ENCODE measurements at places on chromosomes 1 and 21. TPM values are rescaled to one million over a fixed set of nuclear protein-coding genes. Genes with fewer than 3 reads are reported as not detected.
A peak's percentile ranks its signal among the peaks of the same experiment; 100 is the strongest.

- peaks cover 9% of the 10 kb centered on the region for H3K4me1 ChIP-seq
- no peak overlapping the region for H3K27ac ChIP-seq
- no peaks in the 10 kb centered on the region for H3K36me3 ChIP-seq
These were observed 72.7 kb upstream of the F3 start for GRCh38 chr1:94614168-94614815.

GRCh38 chr1:170277985-170278384, 132.2 kb downstream of the NTMT2 start:
- H3K27me3 ChIP-seq: no peaks in the 10 kb centered on the region
- DNase-seq: no peak
- no peak overlapping the region for H3K27ac ChIP-seq

GRCh38 chr1:167599957-167600581, 30.0 kb upstream of the RCSD1 start:
- H3K36me3 ChIP-seq: no peaks in the 10 kb centered on the region
- H3K27me3 ChIP-seq: no peaks in the 10 kb centered on the region

DNA sequence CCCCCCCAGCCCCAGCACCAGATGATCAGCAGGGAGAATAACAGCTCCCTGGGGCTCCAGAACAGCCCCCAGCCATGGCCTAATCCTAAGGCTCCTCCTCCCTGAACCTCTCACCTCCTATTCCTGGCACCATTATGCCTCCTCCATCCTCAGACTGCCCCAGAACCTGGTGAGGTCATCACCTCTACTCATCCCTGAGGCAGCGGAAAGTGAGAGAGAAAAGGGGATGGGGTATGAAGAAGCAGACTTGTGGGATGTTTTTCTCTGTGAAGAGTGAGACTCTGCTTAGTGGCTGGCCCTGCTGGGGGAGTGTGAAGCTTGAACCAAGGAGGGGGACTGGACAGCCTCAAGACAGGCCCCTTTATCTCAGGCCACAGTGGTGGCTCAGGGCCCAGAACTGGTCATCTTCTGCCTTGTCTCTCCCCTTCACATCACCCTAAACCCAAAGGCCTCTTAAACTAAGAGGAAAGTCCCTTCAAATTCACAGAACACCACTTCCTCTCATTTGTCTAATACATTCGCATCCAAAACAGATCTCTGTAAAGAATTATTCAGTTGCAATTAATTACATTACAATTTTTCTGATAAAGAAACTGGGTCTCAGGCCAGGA, 2.2 kb upstream of the PPM1J start:
- DNase-seq: no peak
- peaks cover 11% of the 10 kb centered on the region for H3K4me1 ChIP-seq
- H3K36me3 ChIP-seq: no peaks in the 10 kb centered on the region
- H3K27ac ChIP-seq: no peak overlapping the region

- no peaks in the 10 kb centered on the region for H3K27me3 ChIP-seq
- H3K36me3 ChIP-seq: no peaks in the 10 kb centered on the region
- H3K4me1 ChIP-seq: no peaks in the 10 kb centered on the region
- DNase-seq: no peak
These were observed 322.1 kb downstream of the PAPPA2 start for GRCh38 chr1:176785056-176785455.

DNA sequence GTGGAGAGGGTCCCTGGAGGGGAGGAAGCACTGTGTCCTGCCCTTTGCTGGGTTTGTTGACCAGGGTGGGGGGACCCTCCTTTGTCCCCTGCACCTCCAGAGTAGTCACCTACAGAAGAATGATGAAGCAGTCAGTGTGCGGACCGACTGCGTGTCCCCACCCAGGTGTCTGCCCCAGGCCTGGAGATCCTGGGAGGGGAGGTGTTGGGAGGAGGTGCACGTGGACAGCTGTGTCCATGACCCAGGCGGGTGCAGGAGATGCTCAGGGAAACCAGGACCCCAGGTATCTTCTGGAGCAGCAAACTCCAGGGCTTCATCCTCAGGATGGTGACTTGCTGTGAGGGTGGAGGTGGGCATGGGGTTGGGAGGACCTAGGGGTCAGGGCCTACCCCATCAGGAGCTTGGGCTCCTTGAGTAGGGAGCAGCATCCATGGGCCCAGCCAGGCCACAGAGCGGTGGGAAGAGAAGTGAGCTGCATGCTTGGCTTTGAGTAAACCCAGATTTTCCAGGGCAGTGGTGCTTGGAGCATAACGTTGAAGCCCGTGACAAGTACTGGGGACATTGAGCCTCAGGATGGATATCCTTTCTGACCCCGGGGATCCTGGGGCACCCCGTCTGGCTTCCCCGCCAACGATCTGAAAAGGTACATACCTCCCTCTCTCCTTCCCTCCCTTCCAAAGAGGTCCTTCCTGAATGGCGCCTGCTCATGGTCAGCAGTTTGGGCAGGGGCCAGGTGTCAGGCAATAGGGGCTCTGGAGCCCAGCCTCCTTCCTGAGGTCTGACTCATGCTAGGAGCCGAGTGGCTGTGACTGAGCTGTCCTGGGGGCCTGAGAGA, 13.7 kb downstream of the ACTRT2 start:
- no peaks in the 10 kb centered on the region for H3K27me3 ChIP-seq
- H3K4me3 ChIP-seq: no peak overlapping the region
- DNase-seq: peak; percentile 33
- H3K36me3 ChIP-seq: no peaks in the 10 kb centered on the region

GRCh38 chr1:226121587-226122400, 59.3 kb downstream of the H3-3A start:
- H3K36me3 ChIP-seq: no peaks in the 10 kb centered on the region
- peak overlapping the region; percentile 77 for H3K4me3 ChIP-seq
- H3K27me3 ChIP-seq: no peaks in the 10 kb centered on the region
- DNase-seq: peak; percentile 68
- H3K27ac ChIP-seq: peak overlapping the region; percentile 75
- peaks cover 27% of the 10 kb centered on the region for H3K4me1 ChIP-seq

- no peaks in the 10 kb centered on the region for H3K36me3 ChIP-seq
- H3K27ac ChIP-seq: no peak overlapping the region
- H3K4me1 ChIP-seq: no peaks in the 10 kb centered on the region
- H3K27me3 ChIP-seq: no peaks in the 10 kb centered on the region
- no peak for DNase-seq
These were observed 204.2 kb upstream of the RRP15 start for GRCh38 chr1:218080863-218081262.

DNA sequence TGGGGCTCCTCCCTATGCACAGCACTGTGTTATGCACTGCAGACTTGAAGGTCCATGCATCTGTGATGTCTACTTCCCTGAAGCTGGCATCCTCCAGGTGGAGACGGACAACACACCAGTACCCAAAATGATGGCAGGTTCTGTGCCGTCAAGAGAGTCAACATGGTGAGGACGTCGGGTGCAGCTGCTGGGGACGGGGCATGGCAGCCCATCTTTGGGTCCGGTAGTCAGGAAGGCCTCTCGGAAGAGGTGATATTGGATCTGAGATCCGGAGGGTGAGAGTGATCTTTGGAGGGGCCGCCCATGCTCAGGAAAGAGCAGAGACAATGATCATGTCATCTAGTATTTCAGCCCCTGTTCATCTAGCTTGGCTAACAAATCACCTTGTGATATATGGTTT, 104.1 kb downstream of the RIPK4 start:
- no peaks in the 10 kb centered on the region for H3K36me3 ChIP-seq
- H3K27ac ChIP-seq: no peak overlapping the region
- H3K4me1 ChIP-seq: no peaks in the 10 kb centered on the region
- no peak overlapping the region for H3K4me3 ChIP-seq

DNA sequence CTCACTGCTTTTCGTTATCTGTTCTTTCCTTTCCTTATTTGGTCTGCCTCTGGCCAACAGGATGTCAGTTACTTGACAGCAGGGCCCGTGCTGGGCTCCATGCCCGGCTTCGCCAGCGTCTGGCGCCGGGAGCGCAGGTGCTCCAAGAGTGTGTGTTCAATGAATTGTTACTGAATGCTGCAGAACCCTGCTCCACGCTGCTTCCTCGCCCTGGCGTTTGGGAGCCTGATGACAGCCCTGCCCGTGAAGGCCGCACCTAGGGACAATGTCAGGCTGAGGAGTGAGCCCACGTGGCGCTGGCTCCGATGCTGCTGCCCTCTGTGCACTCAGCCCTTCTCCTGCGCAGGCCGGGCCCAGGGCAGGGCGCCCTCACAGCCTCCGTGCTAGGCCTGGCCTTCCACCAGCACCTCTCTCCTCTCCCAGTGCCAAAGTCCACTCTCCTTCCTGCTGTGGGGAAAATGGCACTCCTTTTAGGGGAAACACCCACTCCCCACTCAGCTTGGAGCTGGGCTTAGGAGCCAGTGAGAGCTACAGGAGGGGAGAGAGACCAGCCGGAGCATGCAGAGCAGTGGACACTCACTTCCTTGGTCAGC, 51.4 kb downstream of the ACBD3 start:
- no peaks in the 10 kb centered on the region for H3K27me3 ChIP-seq
- H3K4me1 ChIP-seq: peaks cover 10% of the 10 kb centered on the region
- H3K4me3 ChIP-seq: no peak overlapping the region

DNA sequence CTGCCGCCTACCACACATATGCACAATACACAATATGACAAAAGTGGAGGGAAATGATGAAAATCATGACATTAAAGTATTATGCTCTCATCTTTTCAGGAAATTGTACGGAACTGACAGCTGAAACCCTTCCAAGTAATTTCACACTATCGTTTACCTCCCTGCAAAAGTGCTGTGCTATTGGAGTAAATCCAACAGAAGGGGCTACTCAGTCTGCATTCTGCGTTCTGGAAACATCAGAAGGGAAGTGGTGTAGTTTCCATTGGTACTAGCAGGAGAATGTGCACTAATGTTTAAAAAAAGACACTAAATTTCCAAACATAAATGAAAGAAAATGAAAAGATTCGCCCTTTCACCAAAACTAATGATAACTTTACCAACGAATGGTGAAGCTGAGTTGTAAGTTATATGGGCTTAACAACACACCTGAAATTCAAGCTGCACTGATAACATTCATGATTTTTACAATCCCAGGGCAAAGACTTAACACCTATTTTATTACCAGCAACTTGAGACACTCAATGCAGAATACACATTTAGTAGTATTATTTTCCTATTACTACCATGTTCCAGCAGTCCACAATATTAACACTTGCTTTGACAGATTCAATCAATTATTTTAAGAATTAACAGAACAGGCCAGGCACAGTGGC, 3.2 kb downstream of the DENND1B start:
- no peak for DNase-seq
- no peak overlapping the region for H3K4me3 ChIP-seq

- peak overlapping the region; percentile 69 for H3K4me3 ChIP-seq
- DNase-seq: no peak
- peaks cover 37% of the 10 kb centered on the region for H3K4me1 ChIP-seq
- H3K36me3 ChIP-seq: no peaks in the 10 kb centered on the region
These were observed 2.6 kb downstream of the TXNIP start for GRCh38 chr1:145993618-145994390.

- no peaks in the 10 kb centered on the region for H3K27me3 ChIP-seq
- peak; percentile 74 for DNase-seq
- peak overlapping the region; percentile 98 for H3K27ac ChIP-seq
- H3K36me3 ChIP-seq: no peaks in the 10 kb centered on the region
These were observed 516 bp downstream of the RCOR3 start for GRCh38 chr1:211259638-211260126.

DNA sequence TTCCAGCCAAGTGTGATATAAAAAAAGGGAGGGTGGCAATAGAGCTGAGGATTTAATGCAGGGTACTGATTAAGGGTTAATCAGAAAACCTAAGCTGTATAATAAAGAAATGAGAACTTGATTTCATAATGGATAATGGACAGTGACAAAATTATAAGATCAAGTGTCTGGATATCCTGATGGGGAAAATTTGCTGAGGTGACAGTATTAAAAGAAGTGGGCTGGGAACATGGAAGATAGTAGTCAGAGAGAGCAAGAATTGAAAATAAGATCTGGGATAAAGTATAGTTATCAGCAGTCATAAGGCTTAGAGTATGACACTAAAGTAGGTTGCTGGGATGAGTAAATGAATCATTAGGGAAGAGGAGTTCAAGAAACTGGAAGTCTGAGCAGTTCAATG, 627.3 kb upstream of the RGS18 start:
- H3K27ac ChIP-seq: no peak overlapping the region
- H3K4me3 ChIP-seq: no peak overlapping the region
- H3K36me3 ChIP-seq: no peaks in the 10 kb centered on the region
- no peaks in the 10 kb centered on the region for H3K4me1 ChIP-seq
- DNase-seq: no peak

GRCh38 chr1:69570356-69570755, 2.6 kb downstream of the LRRC7 start:
- H3K27ac ChIP-seq: no peak overlapping the region
- no peaks in the 10 kb centered on the region for H3K27me3 ChIP-seq
- DNase-seq: no peak

DNA sequence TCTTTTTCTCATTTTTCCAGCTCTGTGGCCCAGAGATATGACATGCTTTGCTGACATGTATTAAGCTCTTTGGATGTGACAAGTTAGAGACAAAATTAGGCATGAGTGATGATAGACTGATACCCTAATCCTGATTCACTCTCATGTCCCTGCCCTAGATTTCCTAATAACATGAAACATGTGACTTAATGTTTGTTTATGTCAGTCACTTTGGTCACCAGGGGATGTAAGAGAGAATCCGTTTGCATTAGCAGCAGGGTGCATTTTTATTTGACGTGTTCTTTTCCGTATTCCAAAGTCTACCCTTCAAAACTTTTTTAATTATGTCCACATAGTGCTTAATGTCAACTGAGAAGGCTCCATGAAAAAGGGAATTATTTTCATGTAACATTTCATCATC, 192.4 kb downstream of the HMCN1 start:
- no peaks in the 10 kb centered on the region for H3K36me3 ChIP-seq
- no peak overlapping the region for H3K4me3 ChIP-seq
- no peaks in the 10 kb centered on the region for H3K27me3 ChIP-seq
- DNase-seq: no peak

GRCh38 chr1:215243345-215244054, 161.0 kb downstream of the KCNK2 start:
- H3K36me3 ChIP-seq: no peaks in the 10 kb centered on the region
- H3K4me3 ChIP-seq: no peak overlapping the region
- H3K4me1 ChIP-seq: no peaks in the 10 kb centered on the region
- no peak for DNase-seq
- H3K27ac ChIP-seq: no peak overlapping the region

GRCh38 chr1:9615316-9616063, 26.8 kb downstream of the TMEM201 start:
- H3K4me1 ChIP-seq: no peaks in the 10 kb centered on the region
- H3K4me3 ChIP-seq: no peak overlapping the region
- DNase-seq: peak; percentile 76
- H3K36me3 ChIP-seq: no peaks in the 10 kb centered on the region
- no peak overlapping the region for H3K27ac ChIP-seq

The CD53 gene
- 9.7 TPM for total RNA-seq

The GPATCH2 gene
- 3.9 TPM for total RNA-seq

The RGS4 gene
- 0.46 TPM for total RNA-seq

The TMOD4 gene
- 0.47 TPM for total RNA-seq

The HPDL gene
- 0.14 TPM for total RNA-seq

The PLPPR4 gene
- total RNA-seq: 0.24 TPM

The HMCN1 gene
- 0.79 TPM for total RNA-seq

The FCAMR gene
- total RNA-seq: not detected
